DND-41 (cell line): ENCODE measurements at places on chromosomes 4 and X.

DNA sequence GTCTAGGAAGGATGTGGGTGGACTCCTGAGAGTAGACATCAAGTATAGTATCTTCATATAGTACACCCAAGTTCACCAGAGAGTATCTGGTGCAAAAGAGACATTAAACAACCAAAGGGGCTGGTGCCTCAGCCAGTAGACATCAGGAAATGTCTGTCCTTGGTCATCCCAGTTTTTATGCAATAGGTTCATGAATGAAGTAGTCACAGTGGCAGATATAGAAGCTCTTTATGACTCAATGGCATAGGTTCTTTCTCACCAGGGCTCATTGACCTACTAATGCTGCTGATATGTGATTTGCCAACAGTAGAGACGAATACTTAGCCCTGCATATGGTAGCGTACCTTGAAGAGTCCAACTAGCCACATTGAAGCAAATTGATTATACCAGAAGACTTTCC lies 45.0 kb upstream of the CCDC149 start:
- no peak for DNase-seq

GRCh38 chr4:164955107-164955805 lies 22.2 kb downstream of the TRIM61 start:
- no peak for DNase-seq

DNA sequence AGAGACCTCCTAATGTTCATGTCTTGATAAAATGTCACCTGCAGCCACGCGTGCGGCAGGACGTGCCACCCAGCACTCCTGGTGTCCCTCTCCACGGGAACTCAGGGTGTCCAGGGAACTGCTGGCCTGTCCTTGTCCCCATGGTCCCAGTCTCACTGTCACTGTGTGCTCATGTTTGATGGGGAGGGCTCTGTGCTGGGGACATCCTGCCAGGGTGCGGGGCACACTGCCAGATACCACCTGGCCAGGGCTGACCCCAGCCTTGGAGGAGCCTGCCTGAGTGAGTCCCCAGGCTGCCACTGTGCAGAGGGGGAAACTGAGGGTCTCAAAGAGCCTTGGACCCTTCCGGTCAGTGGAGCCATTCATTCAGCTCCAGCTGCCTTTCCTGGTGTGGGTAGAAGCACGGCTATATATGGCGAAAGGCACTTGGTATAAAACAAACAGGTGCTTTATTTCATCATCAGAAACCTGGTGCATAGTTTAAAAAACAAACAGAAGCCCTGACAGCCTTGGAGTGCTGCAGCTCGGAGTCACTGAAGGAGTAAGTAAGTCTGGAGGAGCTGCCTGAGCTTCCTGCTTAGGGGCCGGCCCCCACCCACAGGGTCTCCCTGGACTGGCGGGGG lies 33.0 kb downstream of the NOP14 start:
- no peak for DNase-seq

- no peak for DNase-seq
Observed at GRCh38 chr4:6205567-6205931, 5.2 kb upstream of the JAKMIP1 start.
